ENCODE measurements at places on chromosomes 3 and 15. TPM values are rescaled to one million over a fixed set of nuclear protein-coding genes. Genes with fewer than 3 reads are reported as not detected.

GRCh38 chr15:73367624-73368300 lies 996 bp downstream of the HCN4 start:
- no peak for DNase-seq

DNA sequence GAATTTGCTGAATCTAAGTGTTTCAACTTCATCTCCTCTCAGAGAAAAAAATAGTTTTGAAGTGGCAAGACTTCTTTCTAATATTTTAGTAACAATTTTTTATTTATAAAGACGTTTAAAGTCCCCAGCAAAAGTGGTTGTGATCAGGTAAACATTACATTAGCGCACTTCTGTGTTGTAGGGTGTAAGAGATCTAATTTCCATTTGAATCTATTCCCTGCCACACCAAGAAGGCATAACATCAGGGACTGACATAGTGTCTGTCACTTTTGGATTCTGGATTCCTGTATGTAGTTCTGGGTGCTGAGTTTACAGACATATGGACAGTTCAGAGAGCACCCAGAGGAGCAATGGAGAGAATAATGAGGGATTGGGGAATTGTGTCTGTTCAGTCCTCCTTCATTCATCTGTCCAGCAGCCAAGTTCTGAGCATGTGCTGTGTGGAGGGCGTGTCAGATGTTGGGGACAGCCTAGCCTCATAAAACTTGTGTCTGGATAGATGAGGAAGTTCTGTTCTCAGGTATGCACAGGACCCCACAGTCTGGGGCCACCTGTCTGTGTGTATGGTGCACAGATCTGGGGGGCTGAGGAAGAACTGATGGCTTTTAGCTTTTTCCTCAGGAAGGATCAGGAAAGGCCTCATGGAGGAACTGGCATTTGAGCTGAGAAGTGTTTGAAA lies 65.6 kb downstream of the MAP2K5 start:
- DNase-seq = no peak

Gene XCR1
- total RNA-seq = not detected

GRCh38 chr15:26773067-26773877 lies 406 bp upstream of the GABRB3 start:
- DNase-seq = peak; percentile 62
